ENCODE measurements at places on chromosomes 3 and 15.

DNA sequence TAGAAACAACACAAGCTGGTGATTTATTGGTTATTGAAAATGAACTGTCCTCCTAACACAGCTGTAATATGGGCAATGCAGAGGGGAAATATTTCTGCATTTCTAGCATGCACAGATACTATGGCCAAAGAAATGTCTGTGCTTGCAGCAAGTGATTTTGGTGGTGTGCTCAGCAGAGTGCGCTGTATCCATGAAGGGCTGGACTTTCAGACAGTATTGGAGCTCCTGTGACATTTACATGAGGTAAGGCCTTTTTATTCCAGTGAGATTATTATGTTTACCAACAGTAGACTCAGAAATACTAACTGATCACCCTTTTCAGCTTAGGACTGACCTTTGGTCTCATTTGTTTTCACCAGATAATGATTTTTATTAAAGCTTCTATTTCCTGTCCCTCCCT is 1302.6 kb upstream of the EPHA6 start:
- DNase-seq: no peak

DNA sequence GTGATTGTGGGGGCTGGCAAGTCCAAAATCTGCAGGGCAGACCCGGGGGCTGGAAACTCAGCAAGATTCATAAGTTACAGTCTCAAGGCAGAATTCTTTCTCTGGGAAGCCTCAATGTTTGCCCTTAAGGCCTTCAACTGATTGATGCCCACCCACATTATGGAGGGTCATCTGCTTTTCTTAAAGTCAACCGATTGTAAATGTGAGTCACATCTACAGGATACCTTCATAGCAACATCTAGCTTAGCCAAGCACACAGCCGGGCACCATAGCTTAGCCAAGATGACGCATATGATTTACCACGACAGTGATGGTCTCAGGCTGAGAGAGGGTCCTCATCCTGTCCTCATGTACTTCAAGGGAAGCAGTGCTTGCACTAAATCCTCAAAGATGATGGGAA is 43.5 kb downstream of the IDH2 start:
- DNase-seq: no peak

DNA sequence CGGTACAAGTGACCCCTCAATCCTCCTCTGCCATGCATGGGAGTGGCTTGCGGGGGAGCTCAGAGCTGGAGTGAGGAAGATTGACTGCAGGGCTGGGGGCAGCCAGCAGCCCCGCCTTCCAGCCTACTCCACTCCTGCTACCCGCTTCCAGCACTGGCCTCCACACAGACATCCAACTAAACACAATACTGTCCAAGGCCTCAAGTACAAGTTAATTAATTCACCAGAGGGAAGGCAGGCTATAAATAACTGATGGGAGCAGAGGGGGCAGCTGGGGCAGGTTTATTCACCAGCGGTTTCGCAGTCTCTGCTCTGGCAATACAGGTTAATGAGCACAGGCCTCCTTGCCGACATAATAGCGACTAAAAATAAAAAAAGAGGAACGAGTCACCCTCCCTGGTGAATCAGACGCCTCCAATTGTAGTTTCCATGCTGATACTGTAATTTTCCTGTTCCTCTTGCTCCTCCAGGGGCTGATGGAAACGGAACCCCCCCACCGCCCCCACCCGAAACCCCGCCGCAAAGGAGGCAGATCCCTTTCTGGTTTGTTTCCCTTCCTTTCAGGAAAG is 166.4 kb upstream of the TLE3 start:
- DNase-seq: no peak

DNA sequence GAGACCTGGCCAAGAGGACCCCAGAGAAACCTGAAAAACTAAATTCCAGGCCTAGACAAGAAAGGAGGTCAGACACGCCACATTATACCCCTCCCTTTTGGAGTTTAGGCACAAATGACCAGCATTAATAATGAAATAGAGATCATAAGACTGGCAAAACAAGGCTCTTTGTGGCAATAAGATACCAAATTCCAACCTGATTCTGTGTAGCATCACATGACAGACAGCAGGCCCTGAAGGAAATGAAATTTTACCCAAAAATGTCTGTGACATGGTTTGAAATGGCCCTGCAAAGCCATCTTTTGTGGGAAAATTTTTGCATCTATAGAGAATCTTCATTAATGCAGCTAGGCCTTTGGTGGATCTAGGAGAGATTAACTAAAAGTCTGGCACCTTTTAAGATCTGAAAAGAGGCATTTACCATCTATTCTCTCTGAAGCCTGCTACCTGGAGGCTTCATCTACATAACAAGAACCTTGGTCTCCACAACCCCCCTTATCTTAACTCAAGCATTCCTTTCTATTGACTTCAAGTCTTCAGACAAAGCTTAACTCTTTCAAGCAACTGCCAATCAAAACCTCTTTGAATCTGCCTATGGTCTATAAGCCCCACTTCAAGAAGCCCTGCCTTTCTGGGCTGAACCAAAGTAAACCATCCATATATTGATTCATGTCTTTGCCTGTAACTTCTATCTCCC is 8.0 kb downstream of the FAM174B start:
- DNase-seq: no peak

DNA sequence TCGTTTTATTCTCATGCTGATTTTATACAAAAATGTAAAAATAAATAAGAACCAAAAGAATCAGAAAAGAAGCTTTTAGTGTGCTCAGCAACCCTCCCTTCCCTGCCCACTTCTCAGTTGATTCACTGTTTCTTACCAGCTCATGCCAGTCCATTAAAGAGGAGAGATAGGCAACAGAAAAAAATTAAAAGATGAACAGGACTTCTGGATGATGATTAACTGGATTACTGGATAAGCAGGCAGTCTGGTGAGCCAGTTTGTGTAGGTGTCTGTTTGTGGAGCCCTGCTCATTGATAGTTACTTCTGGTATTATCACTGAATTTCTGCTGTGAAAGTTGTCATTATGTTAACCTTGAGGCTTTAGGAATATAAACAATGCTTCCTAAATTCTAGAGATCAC is 15.1 kb upstream of the GPR171 start:
- no peak for DNase-seq

DNA sequence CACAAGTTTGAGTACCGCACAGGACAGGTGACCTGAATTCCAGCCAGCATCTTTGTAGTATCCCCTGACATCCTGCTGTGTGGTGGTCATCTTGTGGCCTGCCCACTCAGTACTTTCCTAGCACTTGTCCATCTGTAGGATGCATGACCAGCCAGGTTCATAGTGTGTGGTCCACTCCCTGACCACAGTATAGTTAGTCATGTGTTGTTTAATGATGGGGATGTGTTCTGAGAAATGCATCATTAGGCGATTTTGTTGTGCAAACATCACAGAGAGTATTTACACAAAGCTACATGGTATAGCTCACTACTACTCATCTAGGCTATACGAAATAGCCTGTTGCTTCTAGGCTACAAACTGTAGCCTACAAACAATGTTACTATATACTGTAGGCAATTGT is 16.9 kb upstream of the RBPMS2 start:
- no peak for DNase-seq

DNA sequence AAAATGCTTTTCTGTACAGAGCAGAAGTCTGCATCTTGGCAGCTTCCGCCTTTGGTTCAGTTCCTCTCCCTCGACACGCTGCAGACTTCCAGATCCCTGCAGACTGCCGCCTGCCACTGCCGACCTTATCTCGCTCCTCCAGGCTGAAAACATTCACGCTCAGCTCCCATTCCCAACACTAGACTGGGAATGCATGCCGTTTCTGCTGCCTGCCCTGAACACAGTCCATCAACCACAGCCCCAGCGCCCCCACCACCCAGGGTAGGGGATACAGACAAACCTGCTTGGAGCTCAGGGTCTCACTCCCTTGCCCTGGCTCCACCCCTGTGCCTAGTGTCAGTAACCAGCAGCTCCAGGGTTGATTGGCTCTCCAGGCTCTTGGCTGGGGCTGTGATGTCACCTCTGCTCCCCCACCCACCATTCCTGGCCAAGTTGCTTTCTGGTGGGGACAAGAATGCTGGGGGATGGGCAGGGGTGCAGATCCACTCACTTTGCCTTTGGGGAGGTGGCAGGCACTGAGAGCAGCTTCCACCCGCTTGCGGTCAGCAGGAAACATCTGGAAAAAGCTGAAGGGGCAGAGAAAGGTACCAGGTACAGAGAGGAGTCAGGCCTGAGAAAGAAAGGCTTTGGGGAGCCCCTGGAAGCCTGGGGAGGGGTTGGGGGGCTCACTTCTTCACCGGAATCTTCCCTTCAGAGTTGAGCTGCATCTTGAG is 6.1 kb downstream of the PLCB2 start:
- no peak for DNase-seq

GRCh38 chr3:127685708-127686511 is 13.2 kb downstream of the ABTB1 start:
- no peak for DNase-seq

GRCh38 chr15:70354346-70354905 is 256.7 kb upstream of the TLE3 start:
- no peak for DNase-seq

GRCh38 chr3:16884084-16884747 is 539 bp upstream of the PLCL2 start:
- peak; percentile 71 for DNase-seq

DNA sequence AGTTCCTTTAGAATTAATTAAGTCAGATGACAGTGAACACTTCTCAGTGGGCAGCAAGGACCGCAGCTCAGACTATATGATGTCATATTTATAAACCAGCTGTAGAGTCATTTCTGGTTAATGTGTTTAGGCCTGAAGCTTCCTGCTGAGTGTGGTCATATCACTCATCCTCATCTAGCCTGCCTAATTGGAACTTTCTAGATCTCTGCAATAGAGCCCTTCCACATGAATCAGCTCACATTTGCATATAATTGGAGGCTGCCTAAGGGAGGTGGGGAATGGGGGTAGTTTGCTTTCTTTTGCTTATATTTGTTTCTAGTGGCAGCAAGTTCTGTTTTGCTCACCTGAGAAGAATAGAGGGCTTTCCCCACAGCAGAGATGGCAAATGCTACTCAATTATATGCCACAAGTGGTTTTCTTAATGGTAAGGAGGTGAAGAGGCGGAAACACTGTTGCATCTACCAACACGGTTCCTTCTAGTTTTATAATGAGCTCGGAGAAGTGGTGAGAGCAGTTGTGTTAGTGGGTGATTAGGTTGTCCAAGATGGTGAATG is 148.1 kb downstream of the KLHL25 start:
- DNase-seq: peak; percentile 13

GRCh38 chr3:126412841-126413692 is 18.4 kb downstream of the CFAP100 start:
- no peak for DNase-seq

- no peak for DNase-seq
Measured at GRCh38 chr3:70011582-70011981, 12.0 kb downstream of the SAMMSON start.

- no peak for DNase-seq
Measured at GRCh38 chr3:104397713-104398112, 969.0 kb upstream of the ALCAM start.
